ENCODE measurements at places on chromosomes 1 and 21.

- no peak for DNase-seq
These were observed 7.8 kb downstream of the KCNJ10 start for GRCh38 chr1:160062230-160062532.

- DNase-seq: no peak
These were observed 27.2 kb upstream of the NFIA start for GRCh38 chr1:61055110-61055614.

GRCh38 chr1:204278958-204279357 is 65.2 kb upstream of the GOLT1A start:
- peak; percentile 49 for DNase-seq

DNA sequence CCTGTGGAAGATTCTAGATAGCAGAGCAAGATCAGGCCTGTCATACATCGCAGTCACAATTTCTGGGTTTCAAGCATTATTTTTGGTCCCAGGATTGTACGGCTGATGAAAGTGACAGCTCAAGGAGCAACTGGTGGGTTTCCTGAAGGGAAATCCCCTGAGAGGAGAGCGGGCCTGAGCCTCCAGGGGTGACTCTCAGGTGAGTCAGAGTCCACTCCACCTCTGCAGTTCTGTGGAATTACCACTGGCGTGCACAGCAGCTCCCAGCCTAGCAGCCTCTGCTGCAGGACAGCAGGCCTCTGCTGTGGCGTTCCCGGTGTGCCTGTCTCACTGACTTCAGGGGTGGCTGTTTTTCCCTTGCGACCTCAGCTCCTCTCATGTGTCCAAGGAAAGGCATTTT is 24.4 kb downstream of the SLC66A1 start:
- no peak for DNase-seq

GRCh38 chr1:77188770-77189169 is 30.5 kb downstream of the PIGK start:
- no peak for DNase-seq

- no peak for DNase-seq
These were observed 13.6 kb downstream of the C1orf52 start for GRCh38 chr1:85245891-85246290.

GRCh38 chr1:161510477-161510876 is 5.2 kb downstream of the FCGR2A start:
- no peak for DNase-seq

DNA sequence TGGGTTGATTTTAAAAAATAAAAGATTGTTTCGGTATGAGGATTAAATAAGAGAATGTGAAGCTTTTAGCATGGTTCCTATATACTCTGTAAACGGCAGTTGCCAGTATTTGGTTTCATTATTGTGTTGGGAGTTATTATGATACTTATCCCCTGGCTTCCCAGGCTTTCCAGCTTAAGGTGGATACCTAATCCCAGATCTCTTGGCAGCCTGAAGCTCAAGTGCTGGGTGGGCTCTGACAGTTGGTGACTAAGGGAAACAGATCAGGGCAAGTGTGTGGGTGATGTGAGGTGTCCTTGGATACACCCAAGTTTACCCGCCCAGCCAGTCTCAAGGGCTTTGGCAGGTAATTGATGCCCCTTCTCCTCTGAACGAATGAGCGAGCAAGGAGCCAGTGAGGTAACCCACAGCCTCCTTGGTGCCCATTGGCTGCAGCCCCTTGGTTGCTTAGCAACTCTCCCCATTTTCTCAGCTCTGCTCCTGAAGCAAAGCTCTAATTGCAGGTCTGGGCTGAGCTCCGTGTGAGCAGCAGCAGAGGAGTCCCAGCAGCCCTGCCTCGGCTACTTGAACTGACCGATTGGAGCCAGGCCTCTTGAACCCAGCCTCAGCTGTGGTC is 6.1 kb downstream of the IPO13 start:
- peak; percentile 99 for DNase-seq

DNA sequence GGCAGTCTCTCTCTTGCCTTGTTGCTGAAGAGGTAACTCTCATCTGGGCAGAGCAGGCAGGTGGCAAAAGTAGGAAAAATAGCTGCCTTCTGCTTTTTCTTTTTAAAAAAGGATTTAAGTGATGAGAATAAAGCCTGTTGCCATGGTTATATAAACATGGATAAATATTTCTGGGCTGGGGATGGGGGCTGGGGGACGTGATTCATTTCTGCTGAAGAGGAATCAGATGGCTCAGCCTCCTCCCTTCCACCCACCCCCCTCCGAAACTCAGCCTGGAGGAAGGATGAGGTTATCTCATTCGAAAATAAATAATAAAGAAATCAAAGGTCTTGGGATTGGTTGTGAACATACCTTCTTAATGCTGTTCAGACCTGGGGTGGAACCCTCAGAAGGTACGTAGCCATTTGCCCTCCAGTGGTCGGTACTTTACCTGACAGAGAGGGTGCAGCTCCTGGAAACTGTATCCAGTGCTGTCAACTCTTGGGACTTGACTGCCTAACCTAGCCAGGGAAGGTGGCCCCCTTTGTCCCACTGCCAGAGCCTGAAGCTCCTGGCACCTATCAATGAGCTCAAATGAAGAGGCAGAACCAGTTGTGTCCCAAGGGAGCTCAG is 3.8 kb upstream of the INKA2 start:
- DNase-seq: no peak

DNA sequence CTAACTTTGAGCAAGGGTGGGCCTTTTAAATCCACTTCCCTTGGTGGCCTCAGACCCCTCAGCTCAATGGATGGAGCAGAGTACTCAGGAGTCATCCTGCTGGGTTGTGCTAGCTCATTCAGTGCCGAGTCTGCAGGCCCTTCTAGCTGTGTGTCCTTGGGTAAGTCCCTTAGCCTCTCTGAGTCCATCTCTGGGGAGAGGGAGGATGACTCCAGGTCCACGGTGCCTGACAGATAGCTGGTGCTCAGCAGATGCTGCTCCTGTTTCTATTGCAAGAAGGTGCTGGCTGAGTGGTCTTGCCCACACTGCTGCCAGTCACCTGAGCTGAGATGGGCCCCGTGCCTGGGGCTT is 11.0 kb downstream of the LDLRAP1 start:
- no peak for DNase-seq

DNA sequence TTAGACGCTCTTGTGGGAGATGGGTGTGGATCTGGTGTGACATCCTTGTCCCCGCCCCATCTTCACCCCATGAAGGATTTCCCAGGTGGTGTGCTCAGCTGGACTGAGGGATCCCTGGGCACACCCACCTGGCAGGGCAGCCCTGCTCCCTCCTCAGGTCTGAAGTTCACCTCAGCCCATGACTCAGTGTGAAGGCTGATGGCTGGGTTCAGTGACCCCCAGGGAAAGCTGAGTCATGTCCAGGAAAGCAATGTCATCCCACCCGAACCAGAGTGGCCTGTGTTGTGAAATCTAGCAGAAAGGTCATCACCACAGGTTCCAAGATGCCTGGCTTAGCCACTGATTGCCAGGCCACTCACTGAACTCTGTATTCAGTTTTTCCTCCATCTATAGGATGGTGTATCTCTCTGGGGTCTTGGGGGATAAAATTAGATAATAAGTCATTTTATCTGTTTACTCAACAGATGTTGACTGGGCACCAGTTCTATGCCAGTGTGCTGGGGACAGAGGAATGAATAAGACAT is 97.7 kb upstream of the JUN start:
- DNase-seq: no peak

- DNase-seq: no peak
These were observed 14.4 kb downstream of the HLX start for GRCh38 chr1:220893701-220894024.

DNA sequence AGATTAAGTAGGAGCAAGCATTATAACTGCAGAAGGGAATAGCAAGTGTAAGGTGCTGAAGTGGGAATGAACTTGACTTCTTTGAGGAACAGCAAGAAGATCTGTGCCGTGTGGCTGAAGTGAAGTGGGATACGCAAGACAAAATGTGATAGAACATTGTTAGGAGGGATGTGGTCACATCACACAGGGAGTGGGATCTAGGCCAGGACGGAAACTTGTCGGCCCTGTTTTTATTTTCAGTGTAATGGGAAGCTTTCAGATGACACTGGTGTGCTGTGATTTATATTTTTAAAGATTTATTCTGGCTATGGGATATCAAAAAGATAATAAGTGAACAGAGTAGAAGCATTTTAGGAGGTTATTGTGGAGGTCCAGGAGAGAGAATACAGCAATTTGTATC is 116.4 kb downstream of the PLA2G4A start:
- no peak for DNase-seq

- DNase-seq: no peak
These were observed 148.1 kb downstream of the FGGY start for GRCh38 chr1:59445040-59445439.

DNA sequence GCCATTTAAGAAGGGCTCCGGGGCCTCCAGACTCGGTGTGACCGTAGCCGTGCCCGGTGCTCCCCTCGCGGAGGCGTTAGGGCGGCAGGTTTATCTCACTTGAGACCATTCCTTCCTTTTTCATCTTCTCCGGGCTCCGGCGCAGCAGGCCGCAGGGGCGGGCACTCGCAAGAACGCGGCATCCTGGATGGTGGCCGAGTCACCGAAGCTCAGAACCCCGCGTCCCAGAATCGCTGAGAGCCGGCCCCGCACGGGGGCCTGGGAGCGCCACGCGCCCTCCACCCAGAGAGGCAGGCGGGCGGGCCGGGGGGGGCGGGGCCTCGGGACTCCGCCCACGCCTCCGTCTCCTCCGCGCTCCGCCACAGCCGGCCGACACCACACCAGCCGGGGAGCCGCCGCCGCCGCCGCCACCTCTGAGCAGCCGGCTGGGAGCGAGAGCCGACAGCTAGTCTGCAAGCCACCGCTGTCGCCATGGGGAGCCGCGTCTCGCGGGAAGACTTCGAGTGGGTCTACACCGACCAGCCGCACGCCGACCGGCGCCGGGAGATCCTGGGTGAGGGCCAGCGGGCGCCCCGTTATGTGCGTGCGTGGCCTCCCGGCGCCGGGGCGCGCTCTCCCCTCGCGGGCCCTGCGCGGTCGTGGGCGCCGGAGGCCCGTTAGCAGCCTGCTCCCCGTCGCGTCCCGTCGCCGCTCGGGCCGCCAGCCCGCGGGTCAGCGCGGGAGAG is at the start of gene DEGS1:
Gene DEGS1, plus strand, starts transcription at position 375 of the 725 bp plus-strand sequence. Its CDS starts 97 bp downstream, at position 472.
- DNase-seq: peak; percentile 97

- DNase-seq: no peak
These were observed 266.5 kb upstream of the USP24 start for GRCh38 chr1:55481634-55482033.

DNA sequence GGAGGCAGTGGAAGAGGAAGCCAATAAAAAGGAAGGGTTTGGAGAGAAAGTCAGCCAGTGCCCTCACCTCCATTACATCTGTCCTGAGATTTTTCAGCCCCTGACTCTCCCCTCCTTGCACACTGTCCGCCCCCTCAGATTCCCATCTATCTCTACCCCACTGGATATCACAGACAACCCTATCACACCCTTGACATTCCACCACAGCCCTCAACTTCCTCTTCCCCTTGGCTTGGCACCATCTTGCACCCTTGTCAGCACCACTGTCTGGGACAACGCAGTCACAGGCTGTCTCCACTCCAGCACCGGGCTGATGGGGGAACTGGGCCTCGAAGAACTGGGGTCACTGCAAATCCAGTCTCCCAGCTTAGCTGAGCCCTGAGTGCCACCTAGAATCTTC is 14.2 kb upstream of the PLEKHA6 start:
- DNase-seq: no peak

GRCh38 chr1:34904236-34905097 is 25.0 kb downstream of the DLGAP3 start:
- DNase-seq: no peak

GRCh38 chr1:114290341-114290740 is 136.7 kb upstream of the SYT6 start:
- DNase-seq: peak; percentile 45

- DNase-seq: no peak
These were observed 22.0 kb downstream of the RLF start for GRCh38 chr1:40183055-40183710.

DNA sequence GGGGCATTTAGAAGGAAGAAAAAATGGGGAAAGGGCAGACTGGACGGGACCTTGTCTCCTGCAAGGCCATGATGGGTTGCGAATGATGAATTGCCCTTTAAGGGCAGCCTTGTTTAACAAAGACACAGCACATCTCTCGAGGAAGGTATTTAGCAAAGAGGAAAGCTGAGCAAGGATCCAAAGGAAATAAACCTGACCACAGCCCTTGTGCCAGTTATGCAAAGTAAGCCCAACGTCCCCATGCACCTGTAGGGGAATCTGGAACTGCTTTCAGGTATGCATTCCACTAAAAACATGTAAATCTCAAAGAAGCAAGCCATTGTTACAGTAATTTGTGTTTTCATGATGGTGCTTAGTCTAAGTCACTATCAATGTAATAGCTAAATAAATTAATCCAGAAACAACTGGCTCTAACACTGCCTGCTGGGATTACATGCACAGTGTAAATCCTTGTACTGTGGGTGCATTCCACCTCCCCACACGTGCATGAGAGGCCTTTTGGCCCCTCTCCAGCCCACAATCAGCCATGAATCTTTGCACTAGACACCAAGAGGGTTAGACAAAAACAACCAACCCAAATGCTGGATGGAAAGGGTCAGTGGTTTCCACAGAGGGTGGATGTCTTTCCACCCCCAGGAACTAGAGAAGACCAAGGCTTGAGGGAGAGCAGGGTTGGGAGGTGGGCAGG is 228.8 kb upstream of the KAZN start:
- DNase-seq: no peak

- no peak for DNase-seq
These were observed 4.7 kb upstream of the STK40 start for GRCh38 chr1:36390411-36390810.

GRCh38 chr21:41564871-41565274 is 56.9 kb upstream of the TMPRSS2 start:
- no peak for DNase-seq

GRCh38 chr1:111202707-111203623 is 2.5 kb upstream of the DENND2D start:
- peak; percentile 28 for DNase-seq

- no peak for DNase-seq
These were observed 15.9 kb downstream of the BCAN start for GRCh38 chr1:156657741-156658319.

GRCh38 chr1:3504151-3504821 is 49.8 kb downstream of the ARHGEF16 start:
- DNase-seq: no peak

- no peak for DNase-seq
These were observed 522 bp downstream of the SLC45A1 start for GRCh38 chr1:8318436-8318835.

- DNase-seq: no peak
These were observed 122.3 kb downstream of the TNFSF18 start for GRCh38 chr1:172928412-172928811.

- no peak for DNase-seq
These were observed 54.1 kb upstream of the ABCG1 start for GRCh38 chr21:42164818-42165217.

DNA sequence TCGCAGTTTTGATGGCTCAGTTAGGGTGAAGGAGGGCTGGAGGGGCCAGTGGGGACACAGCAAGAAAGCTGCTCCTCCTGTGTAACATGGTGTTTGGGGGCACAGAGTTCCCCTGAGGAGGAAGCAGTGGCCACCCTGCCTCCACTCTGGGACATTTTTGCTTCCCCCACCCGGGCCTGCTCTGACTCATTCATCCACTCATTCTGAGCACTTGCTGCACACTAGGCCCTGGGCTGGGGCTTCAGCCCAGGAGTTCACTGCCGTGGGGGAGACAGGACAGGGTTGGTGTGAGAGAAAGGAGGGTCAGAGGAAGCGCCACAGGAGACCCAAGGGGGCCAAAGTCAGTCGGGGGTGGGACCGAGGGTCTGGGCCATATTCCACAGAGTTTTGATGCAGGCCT is 41.4 kb upstream of the ACOT11 start:
- no peak for DNase-seq

- no peak for DNase-seq
These were observed 30.0 kb upstream of the UBE2U start for GRCh38 chr1:64173336-64173940.

All from NCI-H82 (cell line).